ENCODE measurements at places on chromosomes 2 and 18. TPM values are rescaled to one million over a fixed set of nuclear protein-coding genes. Genes with fewer than 3 reads are reported as not detected.

- DNase-seq: peak; percentile 53
Measured at GRCh38 chr2:207528980-207529329, 807 bp upstream of the CREB1 start.

FLACC1 gene
- total RNA-seq: 4.4 TPM

DNA sequence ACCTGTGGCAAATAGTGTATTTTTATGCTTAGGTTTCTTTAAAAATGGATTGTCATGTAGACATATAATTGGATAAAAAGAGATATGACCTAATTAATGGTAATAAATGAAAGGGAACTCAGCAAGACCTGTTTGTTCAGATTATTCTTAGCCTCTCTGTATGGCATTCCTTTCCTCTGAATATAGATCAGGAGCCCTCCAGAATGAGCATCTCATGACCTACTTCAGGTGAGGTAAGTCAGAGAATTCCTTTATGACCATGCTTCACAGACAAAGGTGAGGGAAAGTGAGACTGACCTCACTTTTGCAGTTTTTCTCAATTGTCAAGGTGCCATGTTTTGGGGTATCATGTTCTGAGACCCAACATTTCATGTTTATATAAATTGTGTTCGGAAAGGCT lies 1744.3 kb upstream of the PIK3C3 start:
- no peak for DNase-seq

- DNase-seq: no peak
Measured at GRCh38 chr2:209091056-209091455, 332.8 kb upstream of the MAP2 start.

GAL3ST2 gene
- total RNA-seq: not detected

GRCh38 chr2:133063775-133064174 lies 393.8 kb upstream of the LYPD1 start:
- DNase-seq: peak; percentile 8

SFXN5 gene
- total RNA-seq: 10.0 TPM
